CD4-positive, alpha-beta T cell treated with Interleukin-17A for 1 hour (primary cell): ENCODE measurements at places on chromosomes 12 and 14.

DNA sequence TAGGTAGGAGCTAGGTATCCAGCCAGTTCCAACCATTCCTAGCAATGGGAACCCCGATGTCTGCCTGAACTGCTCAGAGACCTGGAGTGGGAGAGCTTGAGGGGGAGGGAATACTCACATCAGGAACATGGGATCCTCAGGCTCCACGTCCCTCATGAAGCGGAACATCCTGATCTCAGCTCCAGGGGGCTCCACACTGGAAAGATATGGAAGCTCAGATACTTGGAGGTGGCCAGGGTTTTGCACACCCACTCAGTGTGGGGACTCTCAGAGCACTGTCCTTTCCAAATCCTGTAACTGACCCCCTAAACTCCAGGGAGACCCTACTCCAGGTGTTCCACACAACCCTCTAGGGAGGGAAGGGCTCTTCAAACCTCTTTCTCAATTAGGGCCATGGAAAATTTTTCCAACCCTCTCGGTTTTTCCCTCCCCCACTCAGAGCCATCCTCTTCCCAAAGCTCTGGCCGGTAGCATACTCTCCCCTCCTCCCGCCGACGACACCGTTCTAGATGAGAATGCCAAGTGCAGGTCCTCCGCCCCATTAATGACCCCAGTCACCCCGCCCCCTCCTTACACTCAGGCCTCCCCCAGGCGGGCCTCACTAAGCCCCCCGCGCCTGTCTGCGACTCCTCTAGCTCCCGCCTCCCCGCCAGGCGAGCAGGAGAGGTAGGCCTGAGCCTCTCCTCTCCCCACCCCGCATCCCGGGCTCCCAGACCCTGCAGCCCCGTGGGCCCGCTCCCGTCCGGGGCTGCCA is 597 bp downstream of the MLF2 start:
- no peak for DNase-seq

GRCh38 chr14:105857826-105858675 is 331.7 kb downstream of the TMEM121 start:
- DNase-seq = peak; percentile 53

GRCh38 chr14:50089208-50089607 is 27.2 kb downstream of the VCPKMT start:
- DNase-seq = no peak

- DNase-seq = no peak
Measured at GRCh38 chr14:37057776-37058175, 114.6 kb downstream of the SLC25A21 start.

DNA sequence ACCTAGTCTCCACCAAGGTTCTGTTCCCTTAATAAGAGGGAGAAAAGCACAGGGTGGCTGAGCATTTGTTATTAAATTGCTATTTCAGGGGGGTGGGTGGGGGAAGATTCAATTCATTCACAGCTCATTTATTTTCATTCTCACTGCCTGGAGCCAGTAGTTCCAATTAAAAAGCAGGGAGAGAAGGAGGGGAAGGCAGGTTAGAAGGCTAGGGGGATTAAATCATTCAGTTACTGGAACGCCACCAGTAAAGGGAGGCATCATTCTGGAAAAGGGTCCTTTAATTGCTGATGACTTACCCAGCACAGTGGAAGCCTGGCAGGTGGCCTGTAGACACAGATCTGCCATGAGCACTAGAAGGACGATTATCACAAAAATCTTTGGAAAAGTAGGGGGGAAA is 47.4 kb downstream of the NIN start:
- no peak for DNase-seq

DNA sequence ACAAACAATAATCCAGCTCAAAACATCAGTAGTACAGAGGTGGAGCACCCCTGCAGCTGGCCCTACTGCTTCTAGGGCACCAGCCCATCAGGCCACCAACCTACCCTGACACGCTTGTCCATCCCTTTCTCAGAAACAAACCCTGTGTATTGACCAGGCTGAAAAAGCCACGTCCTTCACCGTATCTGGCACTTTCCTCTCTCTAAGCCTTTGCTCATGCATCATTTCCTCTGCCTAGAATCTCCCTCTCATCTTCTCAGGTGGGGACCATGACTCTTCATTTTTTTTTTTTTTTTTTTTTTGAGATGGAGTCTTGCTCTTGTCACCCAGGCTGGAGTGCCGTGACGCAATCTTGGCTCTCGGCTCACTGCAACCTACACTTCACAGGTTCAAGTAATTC is 25.3 kb upstream of the FLVCR2 start:
- no peak for DNase-seq
